Lower lobe of right lung (tissue), 2 donors: ENCODE measurements at places on chromosomes 2 and 18. TPM values are rescaled to one million over a fixed set of nuclear protein-coding genes. Genes with fewer than 3 reads are reported as not detected.

DNA sequence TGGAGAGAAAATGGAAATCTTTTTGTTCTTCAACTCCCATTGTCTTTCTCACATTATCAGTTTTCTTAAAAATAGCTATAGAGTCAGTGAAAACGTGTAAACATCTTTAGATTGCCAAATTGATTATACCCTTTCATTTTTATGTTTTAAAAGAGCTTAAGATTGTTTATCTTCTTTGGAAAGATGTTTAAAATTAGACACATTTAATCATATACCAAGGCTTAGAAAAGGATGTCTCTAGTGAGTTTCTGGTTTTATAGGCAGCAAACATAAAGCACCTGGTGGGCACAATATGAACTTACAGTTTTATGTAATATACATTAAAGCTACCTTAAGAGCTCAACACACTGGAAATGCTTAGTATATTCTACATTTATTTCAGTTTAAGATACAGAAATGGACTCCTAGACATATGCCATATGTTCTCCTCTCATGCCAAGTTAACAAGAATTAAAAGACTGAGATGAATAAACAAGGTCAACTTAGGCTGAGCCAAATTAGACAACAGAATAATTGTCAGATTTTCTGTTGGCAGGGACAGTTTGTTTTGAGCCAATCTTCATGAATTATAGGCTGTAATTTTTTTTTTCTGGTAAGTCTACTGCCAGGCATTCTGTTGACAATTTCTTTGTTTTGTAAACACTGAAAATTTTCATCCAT lies 112.7 kb downstream of the OTX1 start:
- DNase-seq: no peak

DNA sequence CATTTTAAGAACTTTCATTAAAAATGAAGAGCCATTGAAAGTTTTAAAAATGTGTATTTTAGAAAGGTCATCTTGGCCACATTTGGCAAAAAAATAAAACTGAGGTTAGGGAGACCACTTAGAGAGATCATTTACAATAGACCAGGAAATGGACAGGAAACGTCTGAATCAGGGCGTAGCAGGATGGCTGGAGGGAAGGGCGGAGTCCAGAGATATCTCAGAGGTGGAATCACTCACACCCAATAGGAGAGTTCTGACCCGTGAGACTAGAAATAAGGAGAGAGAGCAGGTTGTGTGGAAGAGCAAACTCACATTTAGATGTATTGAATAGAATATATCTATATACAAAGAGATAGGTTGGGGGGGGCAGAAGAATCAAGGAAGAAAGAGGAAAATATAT lies 373.4 kb downstream of the METTL4 start:
- DNase-seq: no peak

DNA sequence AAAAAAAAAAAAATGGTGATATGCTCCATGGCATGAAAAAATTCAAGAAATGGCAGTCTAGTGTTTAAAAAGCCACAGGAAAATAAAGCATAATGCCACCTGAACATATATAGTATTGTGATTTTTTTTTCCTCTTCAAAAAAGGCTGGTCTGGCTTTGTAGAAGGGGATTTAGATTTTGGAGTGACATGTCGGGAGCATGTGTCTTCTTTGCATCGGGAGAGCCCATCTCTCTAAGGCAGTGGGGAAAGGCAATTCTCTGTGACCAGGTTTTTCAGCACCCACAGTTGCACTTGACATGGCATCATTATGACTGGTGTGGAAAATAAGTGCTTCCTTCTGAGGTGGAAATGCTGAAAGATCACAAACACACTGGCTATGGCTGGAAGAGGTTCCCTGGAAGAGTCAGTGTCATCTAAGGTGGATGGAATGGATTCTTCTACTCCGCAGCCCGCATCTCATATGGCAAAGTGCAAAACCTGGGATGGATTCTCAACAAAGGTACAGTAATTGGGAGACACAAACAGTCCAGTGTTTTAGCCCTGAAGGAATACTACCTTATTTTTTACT lies 172.5 kb downstream of the AGAP1 start:
- DNase-seq: no peak

DNA sequence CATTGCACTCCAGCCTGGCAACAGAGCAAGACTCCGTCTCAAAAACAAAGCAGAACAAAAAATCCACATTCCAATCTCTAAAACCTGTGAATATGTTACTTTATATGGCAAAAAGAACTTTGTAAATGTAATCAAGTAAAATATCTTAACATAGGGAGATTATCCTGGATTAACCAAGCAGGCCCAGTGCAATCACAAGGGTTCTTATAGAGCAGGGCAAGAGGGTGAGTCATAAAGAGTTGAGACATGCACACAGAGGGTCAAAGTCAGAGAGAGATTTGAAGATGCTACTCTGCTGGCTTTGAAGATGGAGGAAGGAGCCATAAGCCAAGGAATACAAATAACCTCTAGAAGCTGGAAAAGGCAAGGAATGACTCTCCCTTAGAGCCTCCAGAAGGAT lies 60.9 kb upstream of the SLC9A2 start:
- no peak for DNase-seq

GRCh38 chr2:176092270-176093144 lies at the start of gene HOXD13:
Gene HOXD13 (plus strand): TSS chr2:176092721. CDS start chr2:176092891, 170 bp downstream.
- DNase-seq: no peak

DNA sequence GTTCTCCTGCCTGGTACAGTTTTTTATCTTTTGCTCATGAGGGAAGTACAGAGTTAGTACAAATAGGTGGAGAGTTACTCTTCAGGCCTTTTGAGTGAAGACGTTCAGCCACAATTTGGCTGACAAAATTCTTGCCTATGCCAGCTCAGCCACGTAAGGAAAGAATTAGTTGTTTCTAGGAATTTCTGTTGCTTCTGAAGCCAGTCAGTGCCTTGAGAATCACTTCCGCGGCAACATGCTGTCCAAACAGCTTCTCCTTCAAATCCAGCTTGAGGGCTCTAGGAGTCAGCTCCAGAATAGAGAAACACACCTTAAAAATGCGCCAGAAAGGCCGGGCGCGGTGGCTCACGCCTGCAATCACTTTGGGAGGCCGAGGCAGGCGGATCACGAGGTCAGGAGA lies 27.5 kb downstream of the M1AP start:
- DNase-seq: no peak

DNA sequence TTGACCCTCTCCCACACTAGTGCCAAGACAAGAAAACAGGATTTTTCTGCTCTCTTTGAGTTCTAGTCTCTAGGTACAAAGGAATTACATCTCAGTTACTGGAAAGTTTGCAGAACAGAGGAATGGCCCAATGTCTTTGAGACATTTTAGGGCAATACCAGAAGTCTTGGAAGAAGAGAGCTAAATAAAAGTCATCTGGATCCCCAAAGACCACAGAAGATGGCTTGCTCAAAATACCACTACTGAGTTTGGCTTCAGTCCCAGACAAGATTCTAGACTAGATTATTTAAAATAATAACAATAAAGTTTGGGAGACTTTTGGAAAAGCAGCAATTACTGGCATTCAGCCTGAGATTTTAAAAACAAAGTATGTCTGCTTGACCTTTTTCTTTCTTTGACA lies 61.9 kb upstream of the HK2 start:
- DNase-seq: no peak

DNA sequence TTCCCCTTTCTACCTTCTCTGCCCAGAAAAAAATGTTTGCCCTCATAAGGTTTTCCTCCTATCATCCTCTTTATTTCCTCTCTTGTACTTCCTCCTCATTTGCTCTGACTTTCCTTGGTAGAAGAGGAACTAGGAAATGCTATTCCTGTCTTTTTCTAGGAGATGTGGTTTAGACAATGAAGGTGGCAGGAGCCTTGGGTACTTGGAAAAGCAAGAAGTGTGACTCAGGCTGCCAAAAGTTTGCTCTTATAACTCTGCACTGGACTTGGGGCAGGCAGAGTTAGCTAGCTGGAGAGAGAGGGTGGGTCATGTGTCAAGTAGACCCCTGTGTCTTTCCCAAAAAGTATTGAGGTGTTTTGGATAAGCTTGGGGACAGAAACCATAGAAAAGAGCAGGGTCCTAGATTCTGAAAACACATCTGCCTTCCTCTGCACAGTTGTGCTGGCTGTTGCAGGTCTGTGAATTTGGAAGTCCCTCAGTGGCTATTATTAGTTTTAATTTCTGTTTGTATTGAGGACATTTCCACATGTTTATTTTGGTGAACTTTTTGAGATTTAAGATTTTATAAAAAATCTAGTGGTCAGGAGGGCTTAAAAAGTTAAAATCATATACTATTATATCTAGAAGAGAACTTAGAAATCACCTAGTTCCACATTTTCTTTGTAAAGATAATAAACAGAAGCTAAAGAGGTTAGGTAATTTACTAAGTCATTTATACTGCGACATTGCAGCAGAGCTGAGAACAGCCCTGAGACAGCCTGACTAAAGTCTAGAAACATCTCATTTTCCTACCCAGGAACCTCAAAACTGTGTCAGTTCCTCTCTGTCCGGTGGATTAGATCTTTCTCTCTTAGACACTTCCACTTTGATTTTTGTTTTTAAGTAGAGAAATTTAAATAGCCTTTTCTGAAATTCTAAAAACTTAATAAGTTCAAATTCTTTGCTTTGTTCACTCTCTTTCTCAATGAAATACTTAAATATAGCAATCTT lies 16.0 kb downstream of the INSIG2 start:
- DNase-seq: no peak

DNA sequence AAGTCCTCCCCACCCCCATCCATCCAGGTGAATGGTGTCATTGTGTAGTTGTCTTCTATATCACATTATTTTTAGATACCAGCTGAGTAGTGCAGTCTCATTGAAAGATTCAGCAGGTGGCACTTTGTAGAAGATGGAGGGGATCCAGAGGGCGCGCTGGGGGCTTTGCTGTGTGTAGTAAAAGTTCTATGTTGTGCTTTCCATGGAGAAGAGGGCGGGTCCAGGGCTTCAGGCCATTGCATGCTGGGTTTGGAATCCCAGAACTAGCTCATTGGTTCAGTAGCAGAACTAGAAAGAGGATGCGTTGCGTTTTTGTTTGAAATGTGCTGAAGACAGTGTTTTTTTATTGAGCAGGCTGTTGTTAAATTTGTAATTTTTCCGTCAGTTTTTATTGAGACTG lies 120.0 kb downstream of the MAP4K4 start:
- no peak for DNase-seq

GRCh38 chr2:237865623-237866041 lies 6.2 kb downstream of the RAMP1 start:
- no peak for DNase-seq

GRCh38 chr2:169330555-169331198 lies 31.7 kb downstream of the LRP2 start:
- DNase-seq: no peak

GRCh38 chr2:150081775-150082481 lies 405.5 kb downstream of the RND3 start:
- no peak for DNase-seq

DNA sequence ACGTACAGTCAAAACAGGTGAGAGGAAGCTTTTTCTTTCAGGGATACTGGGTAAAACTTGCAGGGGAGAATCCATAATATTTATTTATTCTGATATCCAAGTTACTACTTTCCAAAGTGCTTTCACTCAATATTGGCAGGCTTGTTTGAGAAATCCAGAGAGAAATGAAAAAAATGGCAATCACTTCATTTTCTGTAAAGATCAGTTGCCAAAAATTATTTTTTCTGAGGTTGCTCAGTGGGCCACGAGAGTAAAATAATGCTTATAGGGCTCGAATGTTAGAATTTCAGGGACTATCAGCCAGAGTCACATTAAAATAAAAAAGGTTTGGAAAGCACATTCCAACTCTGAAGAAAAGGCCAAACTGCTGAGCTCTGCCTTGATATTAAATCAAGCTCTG lies 324.6 kb upstream of the RND3 start:
- no peak for DNase-seq

DNA sequence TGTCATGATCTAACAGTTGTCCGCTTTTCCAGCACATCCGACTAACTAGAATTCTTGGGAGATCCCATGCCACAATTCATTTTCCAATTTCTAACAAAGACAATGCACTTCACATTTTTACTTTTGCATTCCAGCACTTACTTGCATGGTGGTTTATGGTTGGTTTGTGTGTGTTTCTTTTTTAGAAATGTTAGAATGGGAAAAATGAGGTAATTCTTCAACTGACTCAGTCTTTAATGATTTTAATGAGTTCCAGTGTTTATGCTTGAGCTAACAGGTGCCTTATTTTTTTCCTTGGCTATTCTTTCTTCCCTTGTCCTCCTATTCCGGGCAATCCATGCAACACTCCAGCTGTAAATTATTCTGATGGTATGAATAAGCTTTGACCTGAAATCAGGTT lies 46.4 kb downstream of the SLC8A1 start:
- no peak for DNase-seq

The LANCL1 gene
- 32.6 TPM for total RNA-seq

The AQP12B gene
- not detected for total RNA-seq
